ENCODE measurements at places on chromosomes 3 and 15. TPM values are rescaled to one million over a fixed set of nuclear protein-coding genes. Genes with fewer than 3 reads are reported as not detected.

KBTBD8 gene
- total RNA-seq, result 0.91 TPM

ACP3 gene
- not detected for total RNA-seq

ZWILCH gene
- total RNA-seq, result 32.3 TPM

NR2C2 gene
- 16.7 TPM for total RNA-seq

MITF gene
- 9.8 TPM for total RNA-seq

GOLGA6A gene
- 0.09 TPM for total RNA-seq

MYRIP gene
- not detected for total RNA-seq

MCTP2 gene
- not detected for total RNA-seq

RTP4 gene
- total RNA-seq, result not detected

ZNF660 gene
- not detected for total RNA-seq

DCBLD2 gene
- total RNA-seq, result 229 TPM

MESP1 gene
- total RNA-seq, result 5.5 TPM

LIPC gene
- total RNA-seq, result 0.16 TPM

ZDHHC23 gene
- total RNA-seq, result 3.4 TPM

TF gene
- total RNA-seq, result 3.9 TPM

ANKRD34C gene
- total RNA-seq, result not detected

ALDH1A2 gene
- total RNA-seq, result not detected

C3orf62 gene
- total RNA-seq, result 1.5 TPM

FBXW12 gene
- not detected for total RNA-seq

EAF2 gene
- total RNA-seq, result 1.5 TPM

RAB11A gene
- total RNA-seq, result 326 TPM

INSYN1 gene
- 1.9 TPM for total RNA-seq

SENP8 gene
- 2.1 TPM for total RNA-seq

APOD gene
- 0.87 TPM for total RNA-seq

CAPN3 gene
- total RNA-seq, result 0.15 TPM

KNL1 gene
- total RNA-seq, result 6.5 TPM

ZPLD1 gene
- total RNA-seq, result not detected

AADACL2 gene
- total RNA-seq, result not detected

EPHA6 gene
- not detected for total RNA-seq

CDCP1 gene
- total RNA-seq, result 10.5 TPM

SLC22A14 gene
- total RNA-seq, result not detected

MASP1 gene
- not detected for total RNA-seq

SNRPN gene
- total RNA-seq, result 96.7 TPM

SEMA3F gene
- total RNA-seq, result 15.0 TPM

GOLGA6L7 gene
- total RNA-seq, result not detected
